AG08396 (cell line): ENCODE measurements at places on chromosomes 1 and 21.
A peak's percentile ranks its signal among the peaks of the same experiment; 100 is the strongest.

DNA sequence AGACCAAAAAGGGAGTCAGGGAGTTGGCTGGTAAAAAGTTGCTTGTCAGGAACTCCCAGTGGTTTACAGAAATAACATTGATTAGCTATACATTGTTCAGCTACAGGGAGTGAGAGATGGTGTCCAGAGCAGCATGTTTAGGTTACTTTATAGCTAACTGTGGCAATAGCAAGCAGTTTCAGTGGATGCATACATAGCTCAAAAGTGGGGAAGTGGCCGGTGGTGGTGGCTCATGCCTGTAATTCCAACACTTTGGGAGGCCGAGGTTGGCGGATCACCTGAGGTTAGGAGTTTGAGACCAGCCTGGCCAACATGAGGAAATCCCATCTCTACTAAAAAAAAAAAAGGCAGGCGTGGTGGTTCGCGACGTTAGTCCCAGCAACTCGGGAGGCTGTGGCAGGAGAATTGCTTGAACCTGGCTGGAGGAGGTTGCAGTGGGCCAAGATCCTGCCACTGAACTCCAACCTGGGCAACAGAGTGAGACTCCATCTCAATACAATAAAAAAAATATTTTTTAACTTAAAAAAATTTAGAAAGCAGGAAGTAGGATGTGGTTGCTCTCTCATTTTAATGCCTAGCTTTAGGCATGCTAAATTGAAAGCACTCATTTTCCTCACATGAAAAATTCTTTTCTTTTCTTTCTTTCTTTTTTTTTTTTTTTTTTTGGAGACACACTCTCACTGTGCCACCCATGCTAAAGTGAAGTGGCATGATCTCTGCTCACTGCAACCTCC, 109.7 kb downstream of the PPIAL4G start:
- no peak for DNase-seq

- DNase-seq, result no peak
Measured at GRCh38 chr1:40004857-40005256, 35.7 kb upstream of the CAP1 start.

DNA sequence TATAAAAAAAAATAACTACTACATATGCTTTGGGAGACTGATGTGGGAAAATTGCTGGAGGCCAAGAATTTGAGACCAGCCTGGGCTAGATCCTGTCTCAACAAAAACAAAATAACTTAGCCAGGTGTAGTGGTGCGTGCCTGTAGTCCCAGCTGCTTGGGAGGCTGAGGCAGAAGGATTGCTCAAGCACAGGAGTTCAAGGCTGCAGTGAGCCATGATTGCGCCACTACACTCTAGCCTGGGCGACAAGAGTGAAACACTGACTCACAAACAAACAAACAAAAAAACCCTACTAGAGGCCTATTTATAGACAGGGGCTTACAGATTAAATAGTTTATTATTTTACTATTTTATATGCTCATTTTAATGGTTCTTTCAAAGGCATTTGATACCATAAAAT, 80.0 kb downstream of the LHX4 start:
- DNase-seq, result no peak

GRCh38 chr1:173682184-173682583, 12.5 kb upstream of the ANKRD45 start:
- no peak for DNase-seq

DNA sequence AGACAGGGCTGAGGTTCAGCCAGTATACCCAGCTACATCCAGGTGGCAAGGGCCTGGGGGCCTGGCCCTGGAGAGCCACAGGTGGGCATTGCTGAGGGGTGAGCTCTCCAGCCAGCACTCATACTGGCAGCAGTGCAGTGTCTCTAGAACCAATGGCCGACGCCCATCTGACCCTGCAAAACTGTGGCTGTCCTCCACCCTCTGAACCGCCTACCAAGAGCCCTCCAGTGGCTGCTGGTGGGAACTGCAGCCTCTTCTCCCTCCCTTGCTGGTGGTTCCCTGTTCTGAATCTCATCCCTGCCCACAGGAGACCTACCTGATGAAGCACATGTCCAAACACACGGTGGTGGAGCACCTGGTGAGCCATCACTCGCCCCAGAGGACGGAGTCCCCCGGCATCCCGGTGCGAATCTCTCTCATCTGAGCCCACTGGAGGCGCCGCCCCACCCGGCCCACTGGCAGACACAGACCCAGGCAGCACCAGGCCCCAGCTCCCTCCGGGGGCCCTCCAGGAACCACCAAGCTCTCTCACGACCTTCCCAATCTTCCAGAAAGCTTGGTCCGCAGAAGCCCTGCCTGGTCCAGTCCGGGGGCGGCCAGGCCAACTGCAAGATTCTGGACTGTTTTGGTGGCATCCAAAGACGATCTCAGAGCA, 22.1 kb downstream of the A3GALT2 start:
- peak; percentile 86 for DNase-seq

DNA sequence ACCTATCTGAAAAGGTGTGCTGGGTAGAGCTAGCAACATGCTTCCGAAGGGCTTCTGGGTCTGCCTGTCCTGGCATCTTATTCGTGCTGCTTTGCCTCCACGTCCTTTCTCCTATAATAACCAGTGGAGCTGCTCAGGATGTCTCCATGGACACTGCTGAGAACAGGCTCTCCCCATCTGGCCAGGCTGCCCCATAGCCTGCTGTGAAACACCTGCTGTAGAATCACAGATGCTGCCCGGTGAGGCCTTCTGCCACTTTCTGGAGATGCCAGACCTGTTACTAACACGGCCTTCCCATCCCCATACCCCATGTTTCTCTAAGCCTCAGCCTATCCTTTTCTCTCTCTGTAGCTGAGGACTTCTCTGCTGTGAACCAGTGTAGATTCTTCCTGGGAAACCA, 120.5 kb downstream of the IER5 start:
- DNase-seq, result no peak

DNA sequence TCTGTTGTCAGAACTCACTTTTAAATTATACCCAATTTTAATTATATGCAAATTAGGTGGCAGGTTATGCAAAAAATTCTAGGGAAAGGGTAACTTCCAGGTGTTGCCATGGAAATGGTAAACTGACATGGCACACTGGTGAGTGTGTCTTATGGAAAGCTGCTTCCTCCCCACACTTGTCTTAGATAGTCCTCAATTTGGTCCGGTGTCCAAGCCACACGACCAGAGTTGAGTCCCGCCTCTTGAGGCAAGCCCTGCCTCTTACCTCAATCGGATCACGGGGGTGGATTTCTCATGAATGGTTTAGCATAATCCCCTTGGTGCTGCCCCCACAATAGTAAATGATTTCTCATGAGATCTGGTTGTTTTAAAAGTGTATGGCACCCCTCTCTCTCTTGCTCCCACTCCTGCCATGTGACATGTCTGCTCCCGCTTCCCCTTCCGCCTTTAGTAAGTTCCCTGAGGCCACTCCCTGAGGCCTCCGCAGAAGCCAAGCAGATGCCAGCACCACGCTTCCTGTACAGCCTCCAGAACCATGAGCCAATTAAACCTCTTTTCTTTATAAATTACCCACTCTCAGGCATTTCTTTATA, 74.9 kb downstream of the MATN1 start:
- no peak for DNase-seq

- no peak for DNase-seq
Measured at GRCh38 chr1:109787211-109787844, 23.6 kb upstream of the EPS8L3 start.

GRCh38 chr1:155884031-155884960, 24.9 kb downstream of the SYT11 start:
- DNase-seq, result no peak

- DNase-seq, result peak; percentile 78
Measured at GRCh38 chr1:27668808-27669723, 2.9 kb downstream of the IFI6 start.

GRCh38 chr1:208074353-208074752, 163.4 kb upstream of the CD34 start:
- DNase-seq, result no peak

- DNase-seq, result no peak
Measured at GRCh38 chr1:17682400-17682799, 72.7 kb upstream of the ACTL8 start.

- no peak for DNase-seq
Measured at GRCh38 chr1:14627608-14628489, 29.4 kb downstream of the KAZN start.

- DNase-seq, result no peak
Measured at GRCh38 chr1:173663159-173663558, 6.5 kb downstream of the ANKRD45 start.

DNA sequence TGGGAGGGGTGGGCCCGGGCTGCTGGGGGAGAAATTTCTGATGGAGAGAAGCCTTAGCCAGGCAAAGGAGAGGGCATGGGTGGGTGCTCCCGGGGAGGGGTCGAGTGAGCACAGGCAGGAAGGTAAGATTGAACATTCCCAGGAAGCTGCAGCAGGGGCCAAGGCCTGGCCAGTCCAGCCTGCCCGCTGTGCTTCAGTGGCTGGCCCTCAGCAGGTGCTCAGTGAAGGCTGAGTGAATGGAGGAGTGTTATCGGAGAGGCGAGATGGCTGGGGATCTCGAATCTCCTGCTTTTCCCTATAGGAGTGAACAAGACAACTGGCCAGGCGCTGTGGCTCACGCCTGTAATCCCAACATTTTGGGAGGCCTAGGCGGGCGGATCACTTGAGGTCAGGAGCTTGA, 20.9 kb downstream of the SPSB1 start:
- no peak for DNase-seq

DNA sequence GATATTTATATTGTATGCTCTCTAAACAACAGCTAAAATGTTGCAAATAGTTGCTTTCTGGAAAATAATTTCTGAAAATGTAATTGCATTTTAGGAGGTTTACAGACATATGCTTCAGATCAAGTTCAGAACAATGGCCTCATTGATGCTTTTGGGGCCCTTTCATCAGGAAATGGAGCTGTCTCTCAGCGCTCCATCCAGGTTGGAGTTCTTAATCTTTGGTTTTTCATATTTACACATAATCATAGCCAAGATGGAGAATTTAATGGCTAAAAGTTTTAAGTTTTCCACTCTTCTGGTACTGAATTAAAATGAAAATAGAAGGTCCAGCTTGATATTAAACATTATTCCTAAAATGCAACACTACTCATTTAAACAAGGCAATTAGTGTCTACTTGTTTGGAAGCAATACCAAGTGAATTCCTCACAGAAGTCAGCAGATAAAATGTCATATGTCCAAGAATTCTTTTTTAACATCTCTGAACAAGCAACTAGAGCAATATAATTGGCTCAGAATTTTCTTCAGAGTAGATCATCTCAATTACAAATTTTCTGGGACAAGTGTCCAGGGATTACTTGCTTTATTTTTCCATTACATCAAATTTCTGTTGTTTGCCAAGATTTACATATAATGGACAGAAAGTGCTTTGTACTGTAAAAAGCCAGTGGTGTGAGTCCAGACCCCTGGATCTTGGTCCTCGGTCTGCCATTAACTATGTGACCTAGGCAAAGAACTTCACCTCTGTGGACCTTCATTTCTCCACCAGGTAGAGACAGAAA, 22.6 kb downstream of the CLCA1 start:
- no peak for DNase-seq

GRCh38 chr21:44940116-44940631, 345 bp downstream of the SLX9 start:
- no peak for DNase-seq

GRCh38 chr1:240099748-240100147, 8.1 kb downstream of the FMN2 start:
- no peak for DNase-seq

DNA sequence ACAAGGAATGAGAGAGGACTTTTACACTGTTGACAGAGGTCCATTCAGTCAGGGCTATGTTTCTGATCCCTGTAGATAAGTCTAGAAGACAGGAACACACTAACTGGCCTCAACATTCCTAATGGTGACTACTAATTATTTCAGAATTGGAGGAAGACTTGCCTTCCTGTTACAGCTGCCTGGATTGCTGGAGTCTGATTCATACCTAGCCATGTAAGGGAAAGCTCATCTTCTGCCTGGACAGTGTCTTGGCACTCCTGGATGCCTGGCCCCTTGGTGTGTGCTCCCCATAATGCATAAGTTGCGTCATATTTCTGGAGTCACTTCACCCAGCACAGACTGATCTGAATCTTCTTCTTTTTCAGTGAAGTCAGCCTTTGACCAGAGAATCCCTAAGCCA, 326.0 kb upstream of the RUNX1 start:
- DNase-seq, result peak; percentile 10

DNA sequence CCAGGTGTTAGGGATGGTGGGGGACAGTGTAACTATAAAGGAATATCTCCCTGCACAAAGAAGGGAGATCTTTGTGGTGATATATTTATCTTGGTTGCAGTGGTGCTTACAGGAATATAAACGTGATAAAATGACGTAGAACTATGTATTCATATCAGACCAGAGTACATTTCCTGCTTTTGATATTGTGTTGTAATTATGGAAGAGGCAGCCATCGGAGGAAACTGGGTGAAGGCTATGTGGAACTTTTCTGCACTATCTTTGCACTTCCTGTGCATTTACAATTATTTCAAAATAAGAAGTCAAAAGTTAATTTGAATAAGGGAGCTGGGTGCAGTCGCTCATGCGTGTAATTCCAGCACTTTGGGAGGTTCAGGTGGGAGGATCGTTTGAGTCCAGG, 37.6 kb downstream of the NDUFS5 start:
- no peak for DNase-seq

- DNase-seq, result no peak
Measured at GRCh38 chr1:57116871-57117270, 151.1 kb upstream of the C8B start.

DNA sequence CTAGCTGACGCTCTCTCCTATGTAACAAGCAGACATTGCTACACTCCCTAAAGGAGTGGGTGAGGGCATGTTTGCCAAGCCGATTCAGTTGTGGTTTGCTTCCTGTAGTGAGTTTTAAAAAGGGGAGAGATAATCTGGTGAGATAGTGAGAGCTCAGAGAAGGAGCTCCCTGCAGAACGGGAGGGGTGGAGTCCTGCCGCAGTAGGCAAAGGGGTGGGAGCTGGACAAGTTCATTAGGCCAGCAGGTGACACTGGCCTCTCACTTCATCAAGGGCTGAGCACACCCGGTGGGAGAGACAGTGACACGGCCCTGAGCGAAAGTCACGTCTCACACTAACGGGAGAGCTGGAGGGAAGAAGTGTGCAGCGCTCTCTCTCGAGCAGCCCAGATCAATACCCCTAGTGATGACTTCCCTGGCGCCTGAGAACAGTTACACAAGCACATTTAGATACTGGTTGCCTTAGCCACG, 144.0 kb upstream of the CD34 start:
- DNase-seq, result no peak

DNA sequence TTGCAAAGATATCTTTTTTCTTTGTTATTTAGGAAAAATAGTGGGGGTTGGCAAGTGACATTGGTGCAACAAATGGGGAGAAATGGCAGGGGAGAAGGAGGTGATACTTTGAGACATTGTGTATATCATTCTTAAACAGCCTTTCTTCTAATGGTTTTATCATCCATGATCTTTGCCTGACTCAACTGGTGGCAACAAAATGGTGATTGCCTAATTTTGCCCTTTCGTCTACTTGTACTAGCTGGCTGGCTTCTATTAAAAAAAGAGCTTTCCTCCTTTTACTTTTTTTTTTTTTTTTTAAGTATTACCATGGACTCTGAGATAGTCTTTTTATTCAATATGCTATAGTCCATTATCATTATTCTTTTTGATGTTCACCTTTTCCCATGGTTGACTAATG, 27.7 kb downstream of the DESI2 start:
- DNase-seq, result no peak

DNA sequence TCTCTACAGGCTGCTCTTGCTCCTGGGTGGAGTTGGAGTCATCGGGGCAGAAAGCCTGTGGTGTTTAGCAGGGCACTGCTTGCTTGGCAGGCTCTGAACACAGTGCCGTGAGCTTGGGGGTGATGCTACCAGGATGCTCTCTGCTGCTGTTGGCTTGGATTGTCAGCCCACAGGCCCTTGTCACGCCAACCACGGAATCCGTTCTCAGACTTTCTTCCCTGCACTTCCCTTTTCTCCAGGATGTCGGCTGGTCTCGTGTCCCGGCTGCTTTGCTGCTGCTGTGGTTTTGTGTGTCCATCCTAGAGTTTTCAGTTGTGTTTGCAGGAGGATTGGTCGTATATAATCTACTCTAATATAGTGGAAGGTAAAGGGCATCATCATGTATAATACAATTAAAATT, 44.4 kb upstream of the TTC34 start:
- DNase-seq, result no peak
